ENCODE measurements at places on chromosomes 6 and 20.

DNA sequence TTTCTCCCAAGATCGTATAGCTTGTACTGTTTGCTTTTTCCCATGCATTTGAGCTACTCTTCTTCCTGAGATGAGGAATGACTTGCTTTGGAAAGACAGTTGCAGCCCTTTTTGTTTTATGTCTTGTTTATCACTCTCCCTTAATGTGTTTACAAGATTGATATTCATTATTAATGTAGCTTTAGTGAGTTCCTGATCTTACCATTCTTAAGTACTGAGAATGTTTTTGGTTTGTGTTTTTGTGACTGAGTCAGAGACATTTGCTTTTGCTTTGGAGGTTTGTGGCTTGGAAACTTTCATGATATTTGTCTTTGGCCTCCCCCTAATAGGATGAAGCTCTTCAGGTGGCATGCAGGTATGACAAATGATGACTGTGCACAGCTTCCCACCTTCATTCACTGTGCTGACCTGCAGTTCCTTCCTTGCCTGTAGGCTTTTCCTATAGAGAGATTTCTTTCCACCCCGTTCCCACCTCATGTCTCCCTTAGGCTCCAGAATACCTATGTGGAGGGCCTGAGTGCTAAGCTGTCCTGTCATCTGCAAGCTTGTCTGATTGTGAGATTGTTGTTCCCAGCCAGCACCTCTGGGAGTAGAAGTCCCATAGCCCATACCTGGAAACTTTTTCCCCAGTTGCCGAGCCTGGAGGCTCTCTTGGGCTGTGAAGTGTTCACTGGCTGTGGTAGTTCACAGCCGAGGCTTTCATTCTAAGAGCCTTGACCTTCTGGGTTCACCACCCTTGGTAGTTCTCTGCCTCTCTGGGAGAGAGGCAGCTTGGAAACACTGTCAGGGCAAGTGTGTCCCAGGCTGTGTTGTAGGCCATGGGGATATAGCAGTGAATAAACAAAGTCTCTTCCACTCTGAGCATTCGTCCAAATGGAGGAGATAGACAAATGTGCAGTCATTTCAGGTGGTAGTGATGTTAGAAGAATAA is 27.1 kb downstream of the CDS2 start:
- no peak for DNase-seq

GRCh38 chr6:42190554-42191183 is 4.1 kb downstream of the GUCA1B start:
- DNase-seq, result no peak

GRCh38 chr6:124119596-124119995 is 315.9 kb downstream of the NKAIN2 start:
- DNase-seq, result no peak

DNA sequence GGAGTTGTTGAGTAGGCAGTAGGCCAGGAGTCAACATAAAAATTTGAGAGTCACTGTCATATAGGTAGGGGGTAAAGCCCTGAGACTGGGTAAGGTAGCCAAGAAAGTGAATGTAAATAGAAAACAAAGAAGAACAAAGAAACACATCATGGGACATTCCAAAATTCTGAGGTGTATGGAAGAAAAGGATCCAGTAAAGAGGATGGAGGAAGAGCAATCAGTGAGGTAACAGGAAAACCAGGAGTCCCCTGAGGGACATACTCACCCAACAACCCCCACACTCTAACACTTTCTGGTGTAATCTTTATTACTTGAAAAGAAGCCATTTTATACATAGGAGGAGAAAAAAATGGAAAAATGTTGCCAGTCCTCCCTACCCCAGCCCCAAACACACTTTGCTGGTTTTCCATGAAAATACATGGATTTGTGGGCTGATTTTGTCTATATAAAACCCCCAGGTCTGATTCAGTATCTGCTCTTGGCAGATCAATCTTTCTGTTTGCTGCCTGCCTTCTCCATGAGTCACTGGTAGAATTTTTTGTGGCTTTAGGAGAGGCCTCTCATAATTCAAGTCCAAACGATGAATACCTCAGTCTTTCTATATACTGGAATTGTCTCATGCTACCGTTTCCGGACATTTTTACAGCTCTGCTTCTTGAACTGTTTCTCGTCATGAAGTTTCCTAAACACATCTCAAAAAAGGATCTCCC is 271.4 kb upstream of the MAN1A1 start:
- DNase-seq, result no peak

DNA sequence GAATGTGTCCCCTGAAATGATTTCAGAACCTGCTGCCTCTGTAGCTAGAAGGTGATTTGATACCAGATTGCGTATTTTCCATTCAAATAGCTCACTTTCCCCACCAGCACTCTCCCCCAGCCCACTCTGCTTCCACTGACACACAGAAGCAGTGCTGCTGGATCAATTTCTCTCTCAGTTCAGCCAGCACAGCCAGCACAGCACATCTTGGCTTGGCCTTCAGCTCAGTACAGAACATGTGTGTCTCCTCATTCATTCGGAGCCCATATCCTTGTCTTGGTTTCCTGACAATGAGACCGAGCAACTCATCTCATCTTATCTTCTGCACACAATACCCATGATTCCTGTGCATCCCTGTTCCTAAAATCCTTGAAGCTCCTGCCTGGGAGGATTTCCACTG is 33.8 kb upstream of the CD83 start:
- no peak for DNase-seq

- peak; percentile 55 for DNase-seq
These were observed 535 bp downstream of the EXOC2 start for GRCh38 chr6:692356-692851.

DNA sequence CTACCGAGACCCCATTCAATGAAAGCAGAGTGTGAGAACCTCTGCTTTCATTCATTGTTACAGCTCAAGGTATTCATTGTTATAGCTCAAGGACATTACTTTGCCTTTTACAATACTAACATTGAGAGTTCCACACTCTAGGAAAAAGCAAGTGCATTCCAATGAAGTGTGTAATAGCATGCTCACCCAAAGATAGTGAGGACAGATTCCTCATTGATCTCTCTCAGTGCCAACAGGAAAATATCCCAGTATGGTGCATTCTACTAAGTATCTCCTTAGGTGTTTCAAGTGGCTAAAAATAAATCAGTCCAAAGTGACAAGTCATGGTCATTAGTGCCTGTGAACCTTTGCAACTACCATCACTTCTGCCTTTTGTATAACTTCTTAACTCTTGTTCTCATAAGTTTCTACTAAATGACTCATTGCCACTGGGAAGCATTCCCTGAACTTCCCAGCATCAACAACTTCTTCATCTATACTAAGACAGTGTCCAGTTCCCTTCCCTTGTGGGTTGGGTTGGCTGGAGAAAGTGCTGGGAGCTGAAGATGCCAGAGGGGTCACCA is 140.7 kb upstream of the STXBP5 start:
- DNase-seq, result no peak

GRCh38 chr6:111411046-111411445 is 72.0 kb downstream of the REV3L start:
- DNase-seq, result no peak

DNA sequence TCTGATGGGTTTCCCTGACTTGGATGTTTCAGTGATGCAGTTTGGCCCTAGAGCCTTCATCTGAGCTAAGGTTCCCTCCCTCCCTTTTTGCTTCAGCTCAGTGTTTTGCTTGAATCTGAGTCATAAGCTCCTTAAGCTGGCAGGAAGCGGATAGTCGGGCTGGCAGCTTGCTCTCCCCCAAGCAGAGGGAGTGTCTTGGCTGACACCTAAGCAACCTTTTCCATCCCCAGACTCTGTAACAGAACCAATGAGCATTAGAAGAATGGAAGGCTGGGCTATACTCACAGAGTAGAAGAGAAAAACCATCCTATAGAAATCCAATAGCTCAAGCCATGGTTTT is 98.3 kb downstream of the HAO1 start:
- no peak for DNase-seq

DNA sequence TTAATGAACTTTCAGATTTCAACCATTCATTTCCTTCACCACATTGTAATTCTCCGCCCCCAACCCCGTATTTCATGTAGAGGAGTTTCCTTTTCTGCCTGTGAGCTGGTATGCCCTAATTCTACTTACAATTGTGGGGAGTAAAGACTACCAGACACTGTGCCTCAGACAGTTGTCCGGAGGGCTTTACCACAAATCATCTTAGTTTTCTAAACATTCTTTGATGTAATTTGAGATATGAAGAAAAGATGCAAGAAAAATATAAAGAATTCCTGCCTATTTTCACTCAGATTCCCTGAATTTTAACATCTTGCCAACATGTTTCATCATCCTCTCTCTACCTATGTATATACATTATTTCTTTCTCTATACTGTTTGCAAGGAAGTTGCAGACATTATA is 28.3 kb upstream of the LOC128125822 start:
- DNase-seq, result no peak

GRCh38 chr20:38855356-38855755 is 49.9 kb downstream of the PPP1R16B start:
- DNase-seq, result no peak

DNA sequence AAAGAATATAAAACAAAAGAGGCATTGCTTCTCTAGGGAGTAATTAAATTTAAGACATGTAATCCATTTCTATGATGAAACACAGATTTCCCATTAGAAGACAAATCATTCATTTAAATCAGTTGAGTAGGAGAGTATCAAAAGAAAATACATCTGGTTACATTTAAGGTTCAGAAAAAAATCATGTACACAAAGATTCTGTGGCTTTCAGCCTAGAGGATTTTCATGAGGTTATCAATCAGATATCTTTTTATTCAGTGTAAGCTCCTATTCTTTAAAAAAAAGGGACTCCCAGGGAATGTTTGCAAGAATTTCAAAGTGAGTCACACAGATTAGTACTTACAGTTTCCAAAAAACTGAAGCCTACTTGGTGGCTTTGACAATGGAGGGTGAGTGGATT is 24.9 kb downstream of the COL21A1 start:
- no peak for DNase-seq

DNA sequence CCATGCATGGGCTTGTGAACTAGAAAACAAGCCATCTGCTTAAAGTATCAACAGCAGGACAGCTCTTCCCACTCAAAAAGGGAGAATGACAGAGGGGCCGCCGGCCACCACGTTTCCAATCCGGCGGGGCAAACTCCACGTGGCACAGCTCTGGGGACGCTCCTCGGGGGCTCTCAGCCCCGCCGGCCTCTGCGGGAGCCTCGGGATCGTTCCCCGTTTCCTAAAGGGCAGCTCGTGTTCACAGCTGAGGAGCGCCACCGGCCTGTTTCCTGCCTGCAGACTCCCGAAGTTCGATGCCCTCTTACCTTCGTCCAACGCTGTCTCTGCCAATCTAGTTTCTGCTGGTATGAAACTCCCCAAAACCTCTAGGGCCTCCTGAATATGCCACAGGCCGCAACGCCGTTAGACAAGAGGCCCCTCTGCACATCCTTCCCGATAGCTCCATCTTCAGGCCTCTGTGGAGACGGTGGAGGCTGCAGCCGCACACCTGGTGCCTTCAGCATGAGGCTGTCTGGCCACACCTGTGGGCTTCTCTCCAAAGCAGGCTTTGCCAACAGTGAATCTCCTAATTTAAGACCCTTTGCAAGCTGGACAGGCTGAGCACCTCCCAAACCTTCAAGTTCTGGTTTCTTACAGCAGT is 46.5 kb downstream of the KCNQ2 start:
- no peak for DNase-seq

DNA sequence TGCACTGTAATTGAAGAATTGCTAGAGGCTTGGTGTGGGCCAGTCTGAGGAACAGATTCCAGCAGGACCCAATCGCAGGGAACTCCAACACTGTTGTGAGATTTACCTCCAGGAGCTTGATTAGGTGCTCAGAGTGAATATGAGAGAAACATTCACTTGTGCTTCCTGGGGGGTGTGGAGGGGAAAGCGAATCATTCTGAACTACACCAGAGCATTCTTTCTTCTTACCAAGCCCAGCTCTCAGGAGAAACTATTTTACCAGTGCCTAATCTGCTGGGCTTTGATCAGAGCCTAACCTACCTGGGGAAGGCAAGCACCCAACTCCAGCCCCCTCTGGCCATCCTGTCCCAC is 7.4 kb upstream of the SIRPB1 start:
- no peak for DNase-seq

DNA sequence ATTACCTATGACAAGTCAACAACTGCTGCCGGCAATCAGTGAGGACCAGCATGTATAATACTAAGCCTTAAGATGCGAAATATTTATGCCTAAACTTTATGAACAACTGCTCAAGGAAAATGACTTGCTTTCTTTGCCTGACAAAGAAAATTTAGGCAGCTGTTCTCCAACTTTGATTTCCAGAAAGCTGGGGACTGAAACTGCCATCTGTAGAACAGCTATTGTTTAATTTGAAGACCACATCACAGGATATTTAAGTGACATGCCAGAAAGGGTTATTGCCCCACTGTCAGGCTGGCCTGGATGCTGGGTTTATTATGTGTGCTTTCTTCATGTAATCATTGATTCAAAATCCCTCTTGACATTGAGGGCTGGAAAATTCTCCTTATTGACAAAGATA is 153.9 kb upstream of the ENPP5 start:
- DNase-seq, result no peak

GRCh38 chr6:1387876-1388629 is 1.3 kb upstream of the FOXF2 start:
- no peak for DNase-seq

DNA sequence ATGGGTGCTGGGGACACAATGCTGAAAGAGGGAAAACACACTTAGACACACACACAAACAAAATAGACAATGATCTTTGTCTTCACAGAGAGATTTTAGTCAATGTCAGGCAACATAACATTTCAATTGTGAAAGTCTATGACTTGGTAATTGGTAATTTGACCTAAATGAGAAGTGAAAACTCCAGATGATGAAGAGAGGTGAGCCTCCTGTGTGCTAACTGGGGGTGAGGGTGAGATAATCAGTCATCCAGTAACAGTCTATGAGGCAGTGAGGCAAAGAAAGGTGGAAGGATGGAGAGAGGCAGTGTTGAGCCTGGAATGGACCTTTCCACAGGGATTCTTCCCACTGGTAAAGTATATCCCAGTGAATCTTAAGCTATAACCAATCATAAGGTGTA is 744.2 kb downstream of the MAFB start:
- DNase-seq, result no peak

- no peak for DNase-seq
These were observed 68.5 kb downstream of the EPB41L2 start for GRCh38 chr6:130994319-130995097.

DNA sequence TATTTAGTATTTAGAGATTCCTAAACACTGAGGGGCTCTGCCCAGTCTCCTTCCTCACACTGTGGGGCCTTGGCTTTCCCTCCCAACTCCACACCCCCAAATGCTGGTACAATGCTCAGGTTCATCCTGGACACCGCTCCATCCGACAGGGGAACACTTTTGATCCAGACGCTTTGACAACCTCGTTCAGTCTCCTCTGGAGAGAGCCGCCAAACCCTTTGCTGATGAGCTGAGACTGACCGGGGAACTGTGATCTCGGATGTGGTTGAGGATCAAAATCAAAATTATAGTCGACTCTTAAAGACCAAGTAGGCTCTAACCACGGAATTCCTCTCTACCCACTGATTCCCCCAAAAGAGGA is 38.8 kb upstream of the HLA-E start:
- DNase-seq, result no peak

DNA sequence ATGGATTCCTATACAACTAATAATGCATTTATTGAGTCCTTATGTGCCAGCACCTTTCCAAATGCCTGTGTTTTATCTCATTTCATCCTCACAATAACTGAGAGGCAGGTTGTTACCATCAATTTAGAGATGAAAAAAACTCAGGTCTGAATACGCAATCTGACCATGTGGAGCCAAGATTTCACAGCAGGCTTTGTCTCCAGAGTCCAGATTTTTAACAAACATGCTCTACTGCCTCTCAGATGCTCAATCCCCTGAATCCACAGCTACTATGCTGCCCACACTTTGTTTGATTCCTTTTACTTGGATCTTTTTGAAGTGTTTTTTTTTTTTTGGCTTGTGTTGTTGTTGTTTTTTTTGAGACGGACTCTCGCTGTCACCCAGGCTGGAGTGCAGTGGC is 46.8 kb downstream of the B4GALT5 start:
- no peak for DNase-seq
